Activated CD8-positive, alpha-beta memory T cell treated with anti-CD3 and anti-CD28 coated beads for 24 hours (primary cell): ENCODE measurements at places on chromosomes 4 and X.
A peak's percentile ranks its signal among the peaks of the same experiment; 100 is the strongest.

- no peak for DNase-seq
Measured at GRCh38 chrX:134202561-134202960, 34.4 kb upstream of the CCDC160 start.

DNA sequence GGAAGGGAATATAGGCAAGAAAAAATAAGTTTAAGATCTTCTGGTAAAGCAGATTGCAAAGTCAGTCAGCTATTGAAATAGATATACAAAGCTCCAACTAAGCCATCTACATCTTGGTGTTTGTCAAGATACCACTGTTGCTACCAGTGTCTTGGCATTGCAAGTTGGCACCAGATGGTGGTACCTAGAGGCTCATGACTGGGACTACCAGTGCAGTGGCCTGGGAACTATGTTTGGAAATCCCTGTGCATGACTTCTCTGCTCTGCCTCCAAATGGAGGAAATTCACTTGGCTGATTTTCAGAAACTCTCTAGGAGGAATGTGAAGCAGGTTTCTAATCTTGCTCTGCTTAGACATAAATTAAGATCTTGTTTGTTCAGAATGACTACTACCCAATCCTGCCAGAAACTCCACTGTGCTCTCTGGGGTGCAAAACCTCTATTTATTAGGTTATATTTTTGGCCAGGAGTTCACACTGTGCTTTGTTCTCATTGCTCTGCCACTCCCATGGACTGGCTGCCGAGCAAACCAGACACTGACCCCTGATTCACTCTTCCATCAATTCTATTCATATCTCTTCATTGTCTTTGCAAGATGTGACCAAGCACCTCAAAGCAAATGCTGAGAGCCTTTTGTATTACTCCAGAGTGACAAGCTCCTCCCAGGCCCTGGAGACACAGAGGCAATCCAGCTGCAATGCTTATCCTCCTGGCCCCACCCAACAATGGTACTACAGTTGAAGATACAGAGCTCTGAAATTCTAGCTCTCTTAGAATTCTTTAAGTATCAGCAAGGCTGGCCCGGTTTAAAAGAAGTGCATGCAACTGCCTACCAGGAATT is 272.3 kb upstream of the FGF16 start:
- no peak for DNase-seq

DNA sequence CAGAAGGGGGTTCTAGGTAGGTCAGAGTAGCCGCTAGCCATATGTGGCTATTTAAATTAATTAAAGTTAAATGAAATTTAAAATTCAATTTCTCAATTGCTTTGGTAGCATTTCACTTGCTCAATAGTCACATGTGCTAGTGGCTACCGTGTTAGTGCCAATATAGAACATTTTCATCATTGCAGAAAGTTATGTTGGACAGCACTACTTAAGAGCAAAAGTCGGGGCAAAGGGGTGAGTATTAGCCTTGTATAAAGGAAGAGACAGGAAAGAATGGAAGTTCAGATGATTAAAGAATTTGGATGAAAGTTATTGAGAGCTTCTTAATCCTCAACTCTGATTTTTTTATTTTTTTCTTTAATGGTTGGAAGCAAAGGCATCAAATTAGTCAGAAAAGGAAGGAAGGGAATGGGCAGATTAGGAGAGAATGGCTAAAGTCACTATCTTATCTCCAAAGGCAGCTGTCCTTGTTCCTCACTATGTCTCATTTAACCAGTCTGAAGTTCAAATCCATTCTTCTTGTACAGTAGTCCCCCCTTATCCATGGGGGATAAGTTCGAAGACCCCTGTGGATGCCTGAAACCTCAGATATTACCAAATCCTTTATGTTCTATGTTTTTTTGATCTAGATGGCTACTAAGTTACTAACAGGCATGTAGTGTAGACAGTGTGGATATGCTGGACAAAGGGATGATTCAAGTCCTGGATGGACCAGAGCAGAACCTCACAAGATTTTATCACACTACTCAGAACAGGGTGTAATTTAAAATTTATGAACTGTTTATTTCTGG is 22.9 kb downstream of the OCIAD1 start:
- no peak for DNase-seq

DNA sequence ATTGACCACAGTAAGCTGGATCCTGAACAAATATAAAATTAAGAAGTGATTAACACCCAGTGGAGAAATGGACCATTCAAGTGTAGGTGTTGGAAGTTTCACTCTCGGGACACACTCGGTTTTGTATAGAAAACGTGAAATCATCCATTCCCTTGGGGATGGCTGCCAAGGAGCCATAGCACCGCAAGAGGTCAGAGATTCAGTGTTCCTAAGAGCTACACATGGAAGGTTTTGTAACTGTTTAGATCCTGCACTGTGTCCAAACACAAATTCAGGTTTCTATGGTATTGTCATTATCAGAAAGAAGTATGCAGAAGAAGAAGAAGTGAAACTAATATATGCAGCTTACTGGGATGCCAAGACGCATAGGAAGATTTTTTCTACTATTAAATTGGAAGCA is 281.0 kb downstream of the LDB2 start:
- no peak for DNase-seq

DNA sequence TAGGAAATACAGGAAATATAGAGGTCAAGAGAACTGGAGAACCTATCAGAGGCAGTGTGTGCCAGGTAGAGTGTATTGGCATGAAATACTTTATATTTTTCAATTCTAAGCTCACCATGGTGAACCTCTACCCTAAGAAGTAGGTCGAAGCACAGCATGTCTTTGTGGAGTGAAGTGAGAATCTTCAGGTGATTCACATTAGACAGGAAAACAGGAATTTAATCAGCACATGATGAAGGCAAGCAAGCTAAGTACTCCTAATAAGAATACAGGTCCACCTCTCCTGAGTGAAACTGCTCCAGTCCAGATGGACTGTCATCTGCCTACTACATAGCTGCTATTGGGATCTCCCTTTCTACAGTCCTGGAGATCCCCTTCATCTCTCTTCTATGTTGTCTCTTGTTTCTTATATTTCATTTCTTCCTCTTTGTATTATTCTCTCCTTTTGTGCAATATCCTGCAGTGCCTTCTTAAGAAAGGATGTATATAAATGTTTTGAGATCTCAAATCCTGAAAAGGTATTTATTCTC is 159.0 kb downstream of the LRBA start:
- no peak for DNase-seq

GRCh38 chrX:22376369-22376768 is 103.7 kb downstream of the CBLL2 start:
- DNase-seq, result no peak

DNA sequence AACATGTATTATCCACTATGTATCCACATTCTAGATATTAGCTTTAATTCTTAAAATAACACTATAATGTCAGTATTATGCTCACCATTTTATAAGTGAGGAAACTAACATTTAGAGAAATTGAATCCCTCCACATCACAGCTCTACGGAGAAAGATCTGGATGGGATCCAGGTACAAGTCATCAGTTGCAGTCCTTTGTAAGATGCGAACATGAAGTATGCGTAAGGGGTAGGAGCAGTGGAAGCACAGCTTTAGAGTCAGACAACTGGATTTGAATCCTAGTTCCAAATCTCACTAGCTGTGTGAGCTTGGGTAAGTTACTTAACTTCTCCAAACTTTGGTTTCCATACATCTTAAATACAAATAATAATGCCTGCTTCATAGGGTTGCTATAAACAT is 162.5 kb downstream of the ATP10D start:
- no peak for DNase-seq

- no peak for DNase-seq
Measured at GRCh38 chrX:153885208-153885787, 675 bp downstream of the L1CAM start.

- DNase-seq, result no peak
Measured at GRCh38 chr4:106486533-106486932, 118.0 kb upstream of the GIMD1 start.

DNA sequence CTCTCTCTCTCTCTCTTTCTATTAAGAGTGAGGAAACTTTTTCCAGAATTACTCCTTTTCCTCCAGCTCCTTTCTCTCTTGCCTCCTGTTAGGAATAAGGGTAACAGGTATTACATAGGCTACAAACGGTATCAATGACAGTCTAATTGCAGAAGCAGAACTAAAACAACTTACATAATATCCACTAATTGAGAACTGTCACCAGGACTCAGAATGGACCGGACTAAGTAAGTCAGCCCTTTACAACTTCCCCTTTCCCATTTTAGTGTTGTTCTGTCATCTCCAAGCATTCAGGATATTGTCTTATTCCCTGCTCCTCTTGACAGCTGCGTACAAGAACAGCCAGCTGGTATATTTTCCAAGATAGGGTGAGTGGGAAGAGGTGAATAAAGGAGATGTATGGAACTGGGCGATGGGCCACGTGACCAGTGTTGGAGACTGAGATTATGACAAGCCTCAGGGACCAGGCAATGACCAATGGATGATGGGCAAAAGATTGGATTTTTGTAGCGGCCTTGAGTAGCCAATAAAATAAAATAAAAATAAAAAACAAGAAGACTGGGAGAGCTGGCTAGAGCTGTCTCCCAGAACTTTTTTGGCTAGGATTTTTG is 2.3 kb upstream of the FNIP2 start:
- no peak for DNase-seq

GRCh38 chr4:93152491-93152890 is 676.1 kb upstream of the ATOH1 start:
- no peak for DNase-seq

DNA sequence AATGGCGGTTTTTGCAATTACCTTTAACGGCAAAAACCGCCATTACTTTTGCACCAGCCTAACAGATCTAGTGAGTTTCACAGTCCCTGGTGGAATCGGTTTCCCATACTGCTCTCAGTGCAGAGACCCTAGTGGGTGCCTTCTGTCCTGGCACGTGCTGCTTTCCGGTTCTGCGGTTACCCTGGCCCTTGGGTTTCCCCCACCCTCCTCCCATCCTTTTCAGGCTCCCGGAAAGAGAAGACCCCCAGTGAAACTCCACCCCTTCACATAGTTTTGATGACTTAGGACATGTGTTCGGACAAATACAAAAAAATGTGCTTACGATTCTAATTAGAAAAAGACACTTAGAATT is 36.9 kb downstream of the NLGN3 start:
- DNase-seq, result peak; percentile 79

DNA sequence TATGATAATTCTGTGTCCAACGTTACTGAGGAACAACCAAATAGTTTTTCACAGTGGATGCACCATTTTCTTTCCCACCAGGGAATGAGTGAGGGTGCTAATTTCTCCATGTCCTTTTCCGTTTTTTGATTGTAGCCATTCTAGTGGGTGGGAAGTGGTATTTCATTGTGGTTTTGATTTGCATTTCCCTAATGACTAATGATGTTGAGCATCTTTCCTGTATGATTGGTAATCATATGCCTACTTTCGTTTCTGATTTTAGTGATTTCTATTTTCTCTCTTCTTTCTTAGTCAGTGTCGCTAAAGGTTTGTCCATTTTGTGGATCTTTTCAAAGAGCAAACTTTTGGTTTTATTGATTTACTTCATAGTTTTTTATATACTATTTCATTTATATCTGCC is 32.1 kb upstream of the TEX13D start:
- no peak for DNase-seq
